ENCODE measurements at places on chromosomes 3 and 15. TPM values are rescaled to one million over a fixed set of nuclear protein-coding genes. Genes with fewer than 3 reads are reported as not detected.
A peak's percentile ranks its signal among the peaks of the same experiment; 100 is the strongest.

GRCh38 chr3:31839144-31839917 is 141.7 kb downstream of the OSBPL10 start:
- H3K36me3 ChIP-seq: no peaks in the 10 kb centered on the region
- no peak overlapping the region for H3K4me3 ChIP-seq
- H3K4me1 ChIP-seq: no peaks in the 10 kb centered on the region
- H3K27ac ChIP-seq: no peak overlapping the region

GRCh38 chr3:108489776-108490175 is 20.6 kb downstream of the MYH15 start:
- H3K27ac ChIP-seq: no peak overlapping the region
- no peaks in the 10 kb centered on the region for H3K36me3 ChIP-seq
- peak; percentile 64 for DNase-seq
- H3K4me3 ChIP-seq: no peak overlapping the region
- no peaks in the 10 kb centered on the region for H3K27me3 ChIP-seq

GRCh38 chr15:33069161-33069560 is 125.4 kb downstream of the FMN1 start:
- no peak overlapping the region for H3K4me3 ChIP-seq
- peaks cover 15% of the 10 kb centered on the region for H3K4me1 ChIP-seq
- no peak overlapping the region for H3K27ac ChIP-seq
- H3K27me3 ChIP-seq: no peaks in the 10 kb centered on the region
- no peaks in the 10 kb centered on the region for H3K36me3 ChIP-seq
- no peak for DNase-seq

GRCh38 chr3:127033786-127034185 is 50.9 kb downstream of the PLXNA1 start:
- no peaks in the 10 kb centered on the region for H3K36me3 ChIP-seq
- no peaks in the 10 kb centered on the region for H3K4me1 ChIP-seq
- no peaks in the 10 kb centered on the region for H3K27me3 ChIP-seq

- H3K36me3 ChIP-seq: no peaks in the 10 kb centered on the region
- H3K27ac ChIP-seq: no peak overlapping the region
- H3K4me1 ChIP-seq: no peaks in the 10 kb centered on the region
- DNase-seq: no peak
These were observed 3.2 kb upstream of the ARPP21 start for GRCh38 chr3:35635926-35636683.

The MYLK gene
- total RNA-seq: 2.3 TPM

The KIF23 gene
- total RNA-seq: 39.4 TPM

The GOLGA8S gene
- total RNA-seq: 0.44 TPM

The DRD3 gene
- total RNA-seq: not detected

The FANCD2OS gene
- not detected for total RNA-seq

DNA sequence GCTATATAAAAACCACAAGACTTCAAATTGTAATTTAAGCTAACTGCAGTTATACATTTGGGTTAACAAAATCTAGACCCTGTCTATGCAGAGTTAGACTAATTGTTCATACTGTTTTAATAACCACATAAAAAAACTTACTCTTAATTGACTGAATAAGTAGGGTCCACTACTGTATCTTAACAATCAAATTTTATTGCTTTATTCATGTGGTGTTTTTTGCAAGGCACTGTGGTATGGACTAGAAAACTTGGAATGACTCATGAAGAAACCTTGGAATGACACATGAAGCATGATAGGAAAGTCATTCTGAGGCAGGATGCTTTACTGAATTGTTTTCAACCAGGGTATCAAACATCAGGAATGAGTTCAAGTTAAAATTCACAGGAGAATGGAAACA is 2.3 kb downstream of the SERP1 start:
- H3K27me3 ChIP-seq: no peaks in the 10 kb centered on the region
- H3K4me3 ChIP-seq: no peak overlapping the region
- H3K4me1 ChIP-seq: peaks cover 24% of the 10 kb centered on the region
- H3K27ac ChIP-seq: peak overlapping the region; percentile 96

DNA sequence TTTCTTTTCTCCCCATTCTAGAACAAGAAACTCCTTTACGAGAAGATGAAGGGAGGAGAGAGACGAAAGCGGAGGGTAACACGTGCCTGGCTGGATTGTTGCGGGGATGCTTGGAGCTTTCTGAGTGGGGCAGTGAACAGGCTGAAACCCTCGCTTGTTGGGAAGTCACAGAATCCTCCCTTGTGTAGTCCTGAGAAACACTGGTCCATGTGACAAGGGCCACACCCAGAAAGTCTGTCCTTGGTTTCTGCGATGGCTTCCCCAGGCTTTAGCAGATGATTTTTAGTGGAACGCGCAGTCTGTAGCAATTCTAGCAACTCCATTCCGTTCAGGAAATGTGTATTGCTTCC is 26.1 kb upstream of the GREM1 start:
- H3K27ac ChIP-seq: no peak overlapping the region
- H3K27me3 ChIP-seq: no peaks in the 10 kb centered on the region
- no peaks in the 10 kb centered on the region for H3K4me1 ChIP-seq
- H3K4me3 ChIP-seq: no peak overlapping the region
- no peak for DNase-seq
- H3K36me3 ChIP-seq: no peaks in the 10 kb centered on the region

The PRICKLE2 gene
- total RNA-seq: 0.22 TPM

The KLHL6 gene
- total RNA-seq: 41.5 TPM

GRCh38 chr3:100803711-100804110 is 94.4 kb downstream of the TFG start:
- no peaks in the 10 kb centered on the region for H3K36me3 ChIP-seq
- peaks cover 2% of the 10 kb centered on the region for H3K27me3 ChIP-seq
- H3K27ac ChIP-seq: no peak overlapping the region
- no peaks in the 10 kb centered on the region for H3K4me1 ChIP-seq

- H3K27ac ChIP-seq: no peak within 1 kb of the TSS
- no peaks in the 10 kb centered on the region for H3K27me3 ChIP-seq
- no peaks in the 10 kb centered on the region for H3K4me1 ChIP-seq
These were observed at the start of gene SPATA12 for GRCh38 chr3:57060089-57060821. Gene SPATA12, plus strand, starts transcription at chr3:57060664. Its CDS starts 13,031 bp downstream, at chr3:57073695.

GRCh38 chr3:169472259-169472900 is 191.1 kb downstream of the MECOM start:
- H3K4me3 ChIP-seq: no peak overlapping the region
- DNase-seq: no peak
- no peak overlapping the region for H3K27ac ChIP-seq
- H3K4me1 ChIP-seq: no peaks in the 10 kb centered on the region
- no peaks in the 10 kb centered on the region for H3K36me3 ChIP-seq
- H3K27me3 ChIP-seq: no peaks in the 10 kb centered on the region

- DNase-seq: no peak
- H3K27me3 ChIP-seq: no peaks in the 10 kb centered on the region
- no peaks in the 10 kb centered on the region for H3K36me3 ChIP-seq
- no peaks in the 10 kb centered on the region for H3K4me1 ChIP-seq
- no peak overlapping the region for H3K27ac ChIP-seq
These were observed 46.3 kb upstream of the UTS2B start for GRCh38 chr3:191376516-191377141.

DNA sequence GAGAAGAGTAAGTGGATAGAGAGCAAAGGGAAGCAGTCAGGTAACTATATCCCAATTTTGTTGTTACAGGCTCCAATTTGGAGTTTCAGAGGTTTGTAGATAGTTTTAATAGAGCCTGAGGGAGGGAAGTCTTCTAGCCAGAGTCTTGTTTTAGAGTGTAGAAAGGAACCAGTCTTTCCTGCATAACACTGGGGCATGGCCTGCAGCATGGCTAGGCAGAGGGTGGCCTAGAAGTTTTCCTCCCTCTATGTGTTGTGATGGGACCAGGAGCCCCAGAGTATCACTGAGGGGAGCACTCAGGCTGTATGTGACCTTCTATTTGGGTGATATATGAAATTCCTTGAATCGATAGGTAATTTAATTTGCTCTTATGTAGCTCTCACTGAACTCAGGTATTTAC is 22.5 kb upstream of the GABRR3 start:
- H3K4me3 ChIP-seq: no peak overlapping the region
- no peaks in the 10 kb centered on the region for H3K27me3 ChIP-seq
- H3K4me1 ChIP-seq: no peaks in the 10 kb centered on the region
- no peak overlapping the region for H3K27ac ChIP-seq
- no peaks in the 10 kb centered on the region for H3K36me3 ChIP-seq
- DNase-seq: no peak

The ADCY5 gene
- total RNA-seq: not detected

DNA sequence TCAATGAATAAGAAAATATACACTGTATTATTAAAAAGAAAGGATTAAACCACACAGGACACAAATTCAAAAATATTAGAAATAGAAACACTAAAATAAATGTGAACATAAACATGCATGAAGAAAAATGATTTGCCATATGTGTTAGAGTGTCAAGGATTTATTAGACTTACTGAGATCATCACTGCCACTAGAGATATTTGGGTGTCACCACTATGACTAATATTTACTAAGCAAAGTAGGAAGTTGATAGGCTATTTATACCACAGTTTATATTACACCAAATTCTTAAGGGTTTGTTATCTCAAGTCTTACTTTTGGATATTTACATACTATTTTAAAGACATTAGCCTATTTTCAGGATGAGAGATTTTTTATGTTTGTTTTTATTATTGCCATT is 575.0 kb upstream of the SGO1 start:
- no peaks in the 10 kb centered on the region for H3K4me1 ChIP-seq
- H3K27me3 ChIP-seq: no peaks in the 10 kb centered on the region
- H3K4me3 ChIP-seq: no peak overlapping the region
- no peak for DNase-seq
- H3K36me3 ChIP-seq: no peaks in the 10 kb centered on the region
- H3K27ac ChIP-seq: no peak overlapping the region

GRCh38 chr3:57731311-57731710 is 24.8 kb upstream of the SLMAP start:
- H3K36me3 ChIP-seq: no peaks in the 10 kb centered on the region
- no peaks in the 10 kb centered on the region for H3K4me1 ChIP-seq
- no peak overlapping the region for H3K4me3 ChIP-seq
- DNase-seq: no peak

- H3K4me3 ChIP-seq: no peak overlapping the region
- H3K27ac ChIP-seq: no peak overlapping the region
- peaks cover 5% of the 10 kb centered on the region for H3K36me3 ChIP-seq
- H3K27me3 ChIP-seq: no peaks in the 10 kb centered on the region
- no peak for DNase-seq
- H3K4me1 ChIP-seq: no peaks in the 10 kb centered on the region
These were observed 24.4 kb downstream of the RLBP1 start for GRCh38 chr15:89196994-89197393.

- H3K27ac ChIP-seq: no peak overlapping the region
- no peaks in the 10 kb centered on the region for H3K27me3 ChIP-seq
- H3K4me3 ChIP-seq: no peak overlapping the region
- no peaks in the 10 kb centered on the region for H3K4me1 ChIP-seq
These were observed 116.5 kb downstream of the EEFSEC start for GRCh38 chr3:128269796-128270195.

The SHF gene
- total RNA-seq: 4.4 TPM

DNA sequence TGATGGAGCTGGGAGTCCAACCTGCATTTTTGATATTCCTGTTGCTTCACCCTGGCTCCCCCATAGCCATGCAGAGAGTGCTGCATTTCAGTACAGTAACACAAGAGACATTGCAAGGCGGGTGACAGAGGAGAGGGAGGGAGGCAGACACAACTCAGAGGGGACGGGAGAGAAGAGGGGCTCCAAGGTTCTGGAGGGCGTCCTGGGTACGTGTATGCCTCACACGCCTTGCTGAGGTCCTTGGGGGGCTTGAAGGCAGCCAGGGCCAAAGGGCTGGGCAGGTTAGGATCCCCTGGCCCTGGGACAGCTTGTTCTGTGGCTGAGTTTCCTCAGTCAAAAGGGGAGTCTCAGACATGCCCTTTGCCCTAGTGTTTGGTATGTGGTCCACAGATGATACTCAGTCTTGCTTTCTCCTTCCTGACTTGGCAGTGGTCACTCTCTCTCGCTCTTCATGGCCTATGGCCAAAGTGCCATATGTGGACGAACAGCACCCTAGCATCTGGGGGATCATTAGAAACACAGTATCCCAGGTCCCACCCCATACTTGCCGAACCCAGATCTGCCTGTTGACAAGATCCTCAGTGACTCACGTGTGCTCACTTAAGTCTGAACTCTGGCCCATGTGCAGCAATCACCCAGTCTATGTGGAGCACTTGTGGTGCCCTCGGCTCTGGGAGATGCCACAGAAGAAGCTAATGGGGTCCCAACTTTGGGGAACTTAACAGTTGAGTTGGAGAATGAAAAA is 52.9 kb downstream of the FGD5 start:
- no peak overlapping the region for H3K4me3 ChIP-seq
- H3K4me1 ChIP-seq: no peaks in the 10 kb centered on the region
- no peak overlapping the region for H3K27ac ChIP-seq
- no peaks in the 10 kb centered on the region for H3K27me3 ChIP-seq
- DNase-seq: no peak

DNA sequence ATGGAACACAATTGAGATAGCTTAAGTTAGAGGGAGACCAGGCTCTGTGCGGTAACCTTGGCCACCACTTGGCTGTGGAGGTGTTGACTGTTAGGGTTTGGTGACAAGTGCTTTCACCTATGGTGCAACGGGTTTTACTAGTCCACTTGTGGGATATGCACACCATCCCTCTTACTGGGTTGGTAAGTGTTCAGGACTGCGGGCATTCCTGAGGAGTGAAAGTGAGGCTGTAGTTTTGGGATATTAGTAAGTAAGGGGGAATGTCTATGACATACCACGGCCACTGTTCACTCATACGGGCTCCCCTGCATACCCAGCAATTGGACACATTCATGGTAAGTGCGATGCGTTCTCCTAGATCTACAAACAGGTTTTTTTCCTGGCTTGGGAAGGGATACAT is 8.0 kb upstream of the RAD54L2 start:
- H3K27me3 ChIP-seq: no peaks in the 10 kb centered on the region
- no peak overlapping the region for H3K27ac ChIP-seq
- no peak overlapping the region for H3K4me3 ChIP-seq
- H3K4me1 ChIP-seq: no peaks in the 10 kb centered on the region
- no peak for DNase-seq

DNA sequence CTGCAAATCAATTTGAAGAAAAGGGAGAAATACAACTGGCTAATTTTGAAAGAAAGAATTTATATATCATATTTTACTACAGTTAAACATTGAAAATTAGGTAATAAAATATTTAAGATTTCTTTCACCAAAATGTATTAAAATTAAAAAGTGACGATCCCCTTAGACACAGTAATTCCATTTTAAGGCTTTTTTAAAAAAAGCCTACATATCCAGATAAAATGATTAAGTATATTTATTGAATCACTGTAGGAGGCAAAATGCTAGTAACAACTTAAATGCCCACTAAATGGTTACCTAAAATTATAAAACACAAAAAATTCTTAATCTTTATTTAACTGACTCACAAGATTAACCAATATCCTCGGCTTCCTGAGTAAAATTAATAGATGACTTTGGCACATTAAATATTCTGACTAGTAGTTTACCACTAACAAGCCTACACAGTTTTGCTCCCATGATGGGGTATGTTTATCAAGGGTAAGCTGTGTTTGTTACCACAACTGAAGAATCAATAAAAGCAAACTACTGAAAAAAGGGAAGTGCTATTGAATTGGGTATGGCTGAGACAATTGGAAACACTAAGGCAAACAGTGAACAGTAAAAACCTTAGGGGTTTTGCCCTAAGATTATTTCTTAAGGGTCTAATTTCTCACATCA is 28.4 kb downstream of the ANKRD28 start:
- no peaks in the 10 kb centered on the region for H3K36me3 ChIP-seq
- DNase-seq: no peak
- H3K27me3 ChIP-seq: no peaks in the 10 kb centered on the region
- H3K27ac ChIP-seq: no peak overlapping the region
- H3K4me3 ChIP-seq: no peak overlapping the region
- no peaks in the 10 kb centered on the region for H3K4me1 ChIP-seq

The TRPM1 gene
- not detected for total RNA-seq

Data from naive thymus-derived CD4-positive, alpha-beta T cell (primary cell).